ENCODE measurements at places on chromosomes 2 and 18.

- DNase-seq = no peak
These were observed 528.0 kb downstream of the STK39 start for GRCh38 chr2:167719410-167719809.

DNA sequence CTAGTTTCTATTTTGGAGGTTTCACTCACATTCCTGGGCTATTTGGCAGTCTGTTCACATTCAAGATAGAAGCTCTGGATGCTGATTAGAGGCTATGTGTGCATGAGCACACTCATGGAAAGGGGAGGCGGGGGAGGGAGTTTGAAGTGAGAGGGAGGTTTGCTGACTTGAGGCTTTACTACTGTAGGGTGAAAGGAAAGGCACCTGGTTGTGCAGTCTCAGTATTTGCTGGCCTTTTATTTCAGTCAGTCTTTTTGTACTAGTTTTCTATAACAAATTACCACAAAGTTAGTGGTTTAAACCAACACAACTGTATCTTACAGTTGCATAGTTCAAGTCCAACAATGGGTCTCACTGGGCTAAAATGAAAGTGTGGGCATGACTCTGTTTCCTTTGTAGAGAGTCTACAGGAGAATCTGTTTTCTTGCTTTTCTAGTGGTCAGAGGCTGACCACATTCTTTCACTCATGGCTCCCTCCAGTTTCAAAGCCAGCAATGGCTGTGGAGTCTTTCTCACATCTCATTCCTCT lies 47.7 kb upstream of the NR4A2 start:
- no peak for DNase-seq

- no peak for DNase-seq
These were observed 215.5 kb upstream of the CWC22 start for GRCh38 chr2:180222644-180223043.

DNA sequence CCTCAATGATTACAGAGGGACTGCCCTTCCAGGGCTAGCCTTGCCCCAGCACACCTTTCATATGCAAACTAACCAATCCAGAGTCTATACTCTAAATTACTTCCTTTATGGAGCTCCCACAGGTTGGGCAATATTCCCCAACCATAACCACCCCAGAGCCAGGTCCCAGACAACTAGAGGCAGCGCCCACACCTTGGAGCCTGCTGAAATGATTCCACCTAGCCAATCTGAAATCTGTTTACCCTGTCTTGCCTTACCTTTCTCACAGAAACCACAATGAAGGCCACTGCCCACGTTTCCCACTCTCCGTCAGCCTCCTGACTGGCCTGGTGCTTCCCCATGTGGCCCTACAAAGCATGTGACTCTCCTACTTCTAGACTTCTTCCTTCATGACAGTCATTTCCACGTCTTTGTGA lies 62.0 kb downstream of the REEP1 start:
- no peak for DNase-seq

DNA sequence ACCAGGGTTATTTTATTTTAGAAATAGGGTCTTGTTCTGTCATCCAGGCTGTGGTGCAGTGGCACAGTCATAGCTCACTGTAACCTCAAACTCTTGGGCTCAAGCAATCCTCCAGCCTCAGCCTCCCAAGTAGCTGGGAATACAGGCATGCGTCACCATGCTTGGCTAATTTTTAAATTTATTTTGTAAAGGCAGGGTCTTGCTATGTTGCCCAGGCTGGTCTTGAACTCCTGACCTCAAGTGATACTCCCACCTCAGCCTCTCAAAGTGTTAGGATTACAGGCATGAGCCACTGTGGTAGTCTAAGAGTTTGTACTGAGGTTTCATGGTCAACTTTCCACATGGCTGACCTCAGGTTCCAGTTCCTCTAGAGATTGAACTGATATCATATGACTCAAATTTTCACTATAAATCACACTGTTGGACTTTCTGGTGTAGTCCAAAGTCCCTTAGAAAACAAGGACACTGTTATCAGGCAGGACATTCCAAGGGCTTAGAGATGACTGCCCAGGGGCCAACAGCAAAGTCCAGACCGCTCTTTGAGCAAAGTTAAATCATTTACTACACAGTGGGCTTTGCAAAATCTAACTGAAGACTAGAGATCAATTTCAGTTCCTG lies 82.0 kb upstream of the MEX3C start:
- no peak for DNase-seq

GRCh38 chr18:48867978-48868377 lies 82.8 kb downstream of the SMAD7 start:
- DNase-seq = no peak

DNA sequence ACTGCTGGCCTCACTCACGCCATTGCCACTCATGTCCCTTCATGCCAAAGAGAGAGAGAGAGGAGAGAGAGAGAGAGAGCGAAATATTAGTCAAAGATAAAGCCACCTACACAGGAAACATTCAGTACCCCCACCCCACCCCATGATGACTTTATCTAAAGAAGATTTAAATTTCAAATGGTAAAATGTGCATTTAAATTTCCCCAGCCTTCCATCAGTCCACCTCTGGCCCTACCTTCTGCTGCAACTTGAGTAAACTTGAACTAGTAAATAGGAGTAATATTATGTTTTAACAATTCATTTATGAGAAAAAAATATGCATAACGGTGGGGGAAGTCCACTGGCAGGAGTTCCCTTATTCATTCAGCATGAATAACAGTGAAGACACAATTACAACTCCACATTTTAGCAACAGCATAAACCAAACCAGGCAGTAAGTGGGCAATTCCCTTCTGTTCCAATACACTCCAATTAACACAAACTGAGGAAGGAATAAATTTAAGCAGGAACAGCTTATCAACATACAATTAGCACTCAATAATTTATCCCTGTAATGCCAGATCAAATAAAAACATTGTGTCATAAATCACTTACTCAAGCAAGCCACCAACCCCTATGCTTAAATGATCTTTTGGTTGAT lies 264.2 kb downstream of the LNPK start:
- DNase-seq = no peak

GRCh38 chr2:167478196-167478595 lies 589.9 kb downstream of the XIRP2 start:
- no peak for DNase-seq

GRCh38 chr2:173062801-173063200 lies 12.8 kb upstream of the MAP3K20 start:
- no peak for DNase-seq

- DNase-seq = no peak
These were observed 662.3 kb downstream of the IRS1 start for GRCh38 chr2:226137201-226137811.

GRCh38 chr2:95695613-95696012 lies 103.8 kb downstream of the TRIM43 start:
- no peak for DNase-seq

- no peak for DNase-seq
These were observed 204.8 kb downstream of the MBD2 start for GRCh38 chr18:54019641-54020040.

DNA sequence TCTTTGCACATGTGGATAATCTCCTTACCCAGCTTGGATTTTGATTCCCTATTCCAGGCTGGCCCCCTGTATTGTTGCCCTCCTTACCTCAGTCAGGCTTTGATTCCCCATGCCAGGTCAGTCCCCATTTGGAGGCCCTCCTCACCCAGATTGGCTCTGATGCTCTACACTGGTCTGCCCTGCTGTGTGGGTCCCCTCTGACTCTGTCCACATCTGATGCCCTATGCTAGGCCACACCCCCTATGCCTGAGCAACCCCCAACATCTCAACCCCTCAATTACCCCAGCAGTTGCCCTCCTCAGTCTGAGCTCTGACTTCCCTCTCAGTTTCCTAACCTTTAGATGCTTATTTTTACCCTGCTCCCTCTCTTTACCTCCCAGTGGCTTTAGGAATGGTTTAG lies 89.4 kb downstream of the UBR3 start:
- DNase-seq = no peak

GRCh38 chr2:168903888-168904287 lies 2.8 kb downstream of the G6PC2 start:
- DNase-seq = no peak

GRCh38 chr2:231612109-231612455 lies 19.4 kb downstream of the TEX44 start:
- DNase-seq = no peak

GRCh38 chr2:27855476-27855875 lies 34.7 kb downstream of the RBKS start:
- no peak for DNase-seq

GRCh38 chr2:105773568-105773967 lies 28.9 kb downstream of the NCK2 start:
- no peak for DNase-seq

DNA sequence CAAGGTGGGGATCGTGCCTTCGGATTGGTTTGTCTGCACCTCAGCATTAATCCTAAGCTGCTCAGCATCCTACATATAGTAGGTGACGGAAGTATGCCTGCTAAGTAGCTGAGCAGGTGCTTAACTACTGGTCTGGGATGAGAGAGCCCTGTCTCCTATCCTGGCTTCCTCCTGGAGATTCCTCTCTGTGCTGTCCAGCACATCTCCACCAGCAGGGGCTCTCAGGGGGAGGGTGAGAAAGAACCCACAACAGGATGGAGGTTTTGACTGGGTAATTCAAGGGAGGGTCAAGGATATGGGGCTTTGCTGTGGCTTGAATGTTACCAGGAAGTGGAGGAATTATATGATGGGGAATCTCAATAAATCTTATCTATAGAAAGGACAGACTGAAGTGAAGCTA lies 45.4 kb upstream of the KIF5C start:
- no peak for DNase-seq

DNA sequence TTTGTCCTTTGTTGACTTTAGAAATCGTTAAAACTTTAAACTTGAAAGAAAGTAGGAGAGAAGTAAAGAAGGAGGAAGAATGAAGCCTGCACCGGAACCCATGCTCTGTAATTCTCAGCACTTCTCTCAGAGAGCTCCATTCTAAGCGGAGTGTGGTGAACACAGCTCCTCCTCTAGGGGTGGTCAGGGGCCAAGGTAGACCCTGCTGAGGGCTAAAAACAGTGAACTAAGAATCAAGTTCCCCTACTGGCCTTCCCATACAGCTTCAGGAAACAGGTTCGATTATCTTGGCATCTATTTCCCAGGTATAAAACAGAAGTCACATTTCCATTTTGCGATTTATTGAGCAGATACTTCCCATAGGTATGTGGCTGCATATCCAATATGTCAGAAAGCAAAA lies 92.7 kb upstream of the ASAP2 start:
- DNase-seq = no peak

GRCh38 chr2:204060841-204061240 lies 124.3 kb downstream of the ICOS start:
- no peak for DNase-seq
